Breast epithelium (tissue), 4 donors: ENCODE measurements at places on chromosomes 6 and 20. TPM values are rescaled to one million over a fixed set of nuclear protein-coding genes. Genes with fewer than 3 reads are reported as not detected.

DNA sequence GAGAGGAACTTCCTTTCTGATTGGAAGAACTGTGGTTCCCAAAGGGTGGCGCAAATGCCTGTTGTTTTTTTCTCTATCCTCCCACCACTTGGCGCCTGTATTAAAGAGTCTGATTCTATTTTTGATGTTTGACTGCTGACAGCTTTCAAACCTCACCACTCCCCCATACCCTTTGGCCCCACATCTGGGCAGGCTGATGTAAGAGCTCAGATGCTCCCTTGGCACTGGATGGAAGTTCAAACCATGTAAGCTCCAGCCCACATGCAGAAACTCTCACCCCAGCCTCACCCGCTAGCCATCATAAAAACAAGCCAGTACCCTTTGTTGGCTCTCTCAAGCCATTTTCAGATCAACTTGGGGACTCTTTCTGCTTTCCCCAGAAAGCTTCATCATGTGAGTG lies 20.0 kb upstream of the TMEM14A start:
- H3K27ac ChIP-seq: no peak overlapping the region
- H3K36me3 ChIP-seq: no peaks in the 10 kb centered on the region
- H3K4me3 ChIP-seq: no peak overlapping the region
- no peaks in the 10 kb centered on the region for H3K4me1 ChIP-seq
- H3K27me3 ChIP-seq: no peaks in the 10 kb centered on the region
- no peak for DNase-seq

- H3K4me1 ChIP-seq: no peaks in the 10 kb centered on the region
- no peaks in the 10 kb centered on the region for H3K36me3 ChIP-seq
- no peaks in the 10 kb centered on the region for H3K27me3 ChIP-seq
- H3K4me3 ChIP-seq: no peak overlapping the region
These were observed 263.8 kb downstream of the ALDH8A1 start for GRCh38 chr6:134686071-134686470.

DNA sequence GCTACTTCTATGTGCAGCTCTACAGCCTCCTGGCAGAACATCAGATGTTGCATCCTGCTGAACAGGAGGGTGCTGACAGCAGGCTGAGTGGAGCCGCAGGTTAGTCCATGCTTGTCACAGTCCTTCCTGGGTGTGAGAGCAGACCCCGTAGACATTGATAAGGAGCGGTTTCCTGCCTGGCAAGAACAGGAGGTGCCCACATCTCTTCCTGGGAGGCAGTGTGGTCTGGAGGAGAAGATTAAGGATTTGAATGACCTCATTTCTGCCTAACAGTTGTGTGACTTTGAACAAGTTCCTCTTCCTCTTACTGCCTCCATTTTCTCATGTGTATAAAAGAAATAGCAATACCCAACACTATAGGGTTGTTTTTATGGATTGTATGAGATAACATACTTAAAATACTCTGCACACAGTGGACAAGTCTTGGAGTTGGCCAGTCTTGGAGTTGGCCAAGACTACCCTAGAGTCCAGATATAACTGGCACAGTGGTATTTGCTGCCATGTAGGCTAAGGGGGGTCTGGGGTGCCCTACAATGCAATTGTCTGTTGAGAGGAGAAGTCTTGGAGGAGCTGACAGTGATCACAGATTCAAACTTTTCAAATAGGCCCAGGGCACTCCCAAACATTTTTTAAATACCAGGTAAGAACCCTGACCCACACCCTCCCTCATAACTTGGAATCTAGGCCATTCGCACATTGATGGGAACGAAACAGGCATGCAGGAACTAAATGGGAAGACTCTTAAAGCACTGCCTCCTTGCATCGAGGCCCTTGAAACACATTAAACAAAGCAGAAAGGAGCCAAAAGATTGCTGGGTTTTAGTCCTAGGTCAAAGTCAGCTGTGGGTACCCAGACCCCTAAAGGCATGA lies 32.6 kb upstream of the TBC1D7 start:
- no peak overlapping the region for H3K27ac ChIP-seq
- no peaks in the 10 kb centered on the region for H3K36me3 ChIP-seq
- H3K4me1 ChIP-seq: no peaks in the 10 kb centered on the region
- H3K4me3 ChIP-seq: no peak overlapping the region
- no peak for DNase-seq

DNA sequence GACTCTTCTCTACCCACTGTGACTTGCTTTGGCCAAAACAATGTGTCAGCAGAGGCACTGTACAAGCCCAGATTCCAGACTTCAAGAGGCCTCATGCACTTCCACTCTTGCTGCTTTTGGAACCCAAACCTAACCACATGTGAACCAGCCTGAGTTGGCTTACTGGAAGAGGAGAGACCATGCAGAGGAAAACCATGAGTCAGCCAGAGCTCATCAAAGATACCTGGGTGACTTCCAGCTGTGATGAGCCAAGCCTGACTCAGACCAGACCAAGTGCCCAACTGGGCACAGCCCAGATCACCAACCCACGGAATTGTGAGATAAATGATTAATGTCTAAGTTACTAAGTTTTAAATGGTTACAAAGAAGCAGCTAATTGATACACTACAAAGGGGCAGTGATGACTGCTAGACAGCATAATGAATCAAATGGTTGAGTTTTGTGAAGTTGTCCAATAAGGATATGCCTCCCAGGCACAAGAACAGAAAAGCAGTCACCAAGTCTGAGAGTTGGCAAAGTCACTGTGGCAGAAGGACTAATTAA lies 16.2 kb upstream of the BEND6 start:
- no peaks in the 10 kb centered on the region for H3K36me3 ChIP-seq
- H3K4me1 ChIP-seq: no peaks in the 10 kb centered on the region
- no peak for DNase-seq
- H3K4me3 ChIP-seq: no peak overlapping the region

The SNX21 gene
- total RNA-seq: 66.9 TPM
